Endothelial cell (in vitro differentiated cells): ENCODE measurements at places on chromosomes 2 and 18. TPM values are rescaled to one million over a fixed set of nuclear protein-coding genes. Genes with fewer than 3 reads are reported as not detected.

- H3K4me3 ChIP-seq: peak overlapping the region; percentile 96
- peaks cover 18% of the 10 kb centered on the region for H3K4me1 ChIP-seq
- peaks cover 7% of the 10 kb centered on the region for H3K36me3 ChIP-seq
- no peak for DNase-seq
Measured at GRCh38 chr2:17752246-17752645, 1.4 kb downstream of the SMC6 start.

The INPP5D gene
- total RNA-seq: 79.2 TPM

The EFHD1 gene
- total RNA-seq: 1.6 TPM

- H3K4me1 ChIP-seq: peaks cover 3% of the 10 kb centered on the region
- peaks cover 2% of the 10 kb centered on the region for H3K27me3 ChIP-seq
- H3K4me3 ChIP-seq: no peak overlapping the region
- H3K27ac ChIP-seq: no peak overlapping the region
Measured at GRCh38 chr2:26024260-26024659, 9.6 kb upstream of the RAB10 start.

DNA sequence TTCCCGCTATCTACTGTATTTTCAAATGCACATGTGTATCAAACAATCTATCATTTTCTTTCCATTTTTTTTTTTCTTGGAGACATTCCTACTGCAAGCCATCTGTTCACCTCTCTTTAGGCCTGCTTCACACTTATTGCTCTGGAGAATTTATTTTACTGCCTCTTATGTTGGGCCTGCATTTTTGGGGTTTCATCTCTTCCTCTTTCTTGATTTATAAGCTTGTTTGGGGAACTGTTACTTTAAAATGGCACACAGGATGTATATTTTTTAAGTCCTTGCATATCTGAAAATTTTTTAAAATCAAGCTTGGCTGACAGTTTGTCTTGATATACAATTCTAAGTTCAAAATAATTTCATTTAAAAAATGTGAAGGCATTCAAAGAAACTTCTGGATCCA lies 3.5 kb upstream of the RAB27B start:
- peaks cover 6% of the 10 kb centered on the region for H3K4me1 ChIP-seq
- no peak for DNase-seq
- no peaks in the 10 kb centered on the region for H3K36me3 ChIP-seq
- H3K27ac ChIP-seq: no peak overlapping the region
- peaks cover 3% of the 10 kb centered on the region for H3K27me3 ChIP-seq

The CAMKMT gene
- total RNA-seq: 8.4 TPM
